ENCODE measurements at places on chromosomes 6 and 20. TPM values are rescaled to one million over a fixed set of nuclear protein-coding genes. Genes with fewer than 3 reads are reported as not detected.

Gene TSPYL4
- 42.7 TPM for total RNA-seq

DNA sequence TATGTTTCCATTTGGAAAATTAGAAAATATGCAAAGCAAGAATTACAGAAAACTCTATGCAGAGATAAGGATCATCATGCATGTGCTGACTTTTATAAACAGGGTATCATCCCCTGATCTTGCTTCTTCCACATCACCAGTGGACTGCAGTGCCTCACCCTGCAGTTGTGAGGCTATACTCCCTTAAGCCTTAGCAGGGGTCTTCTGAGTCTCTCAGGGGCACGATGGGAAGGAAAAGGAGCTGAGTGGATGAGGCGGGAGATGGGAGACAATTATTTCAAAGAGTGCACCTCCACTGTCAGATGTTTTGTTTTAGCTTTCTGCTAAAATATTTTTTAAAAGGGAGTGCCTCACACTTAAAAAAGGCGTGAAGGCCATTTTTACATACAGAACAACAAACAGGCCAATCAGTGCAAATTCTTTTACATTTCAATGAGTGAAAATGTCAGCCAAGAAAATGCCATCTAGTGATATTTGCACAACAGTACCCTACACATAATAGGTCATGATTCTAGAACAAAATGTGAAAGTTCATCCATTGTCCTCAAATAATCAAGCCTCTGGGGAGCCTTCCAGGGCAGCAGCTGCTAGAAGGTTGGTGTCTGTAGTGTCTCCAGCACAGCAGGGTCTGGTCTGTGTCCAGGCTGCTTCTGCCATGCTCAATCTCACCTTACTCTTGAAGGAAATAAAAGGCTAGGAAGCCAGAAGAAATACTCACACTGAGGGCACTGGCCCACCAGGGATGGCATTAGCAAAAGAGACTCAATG, 13.2 kb upstream of the SERPINB9 start:
- no peak for DNase-seq

DNA sequence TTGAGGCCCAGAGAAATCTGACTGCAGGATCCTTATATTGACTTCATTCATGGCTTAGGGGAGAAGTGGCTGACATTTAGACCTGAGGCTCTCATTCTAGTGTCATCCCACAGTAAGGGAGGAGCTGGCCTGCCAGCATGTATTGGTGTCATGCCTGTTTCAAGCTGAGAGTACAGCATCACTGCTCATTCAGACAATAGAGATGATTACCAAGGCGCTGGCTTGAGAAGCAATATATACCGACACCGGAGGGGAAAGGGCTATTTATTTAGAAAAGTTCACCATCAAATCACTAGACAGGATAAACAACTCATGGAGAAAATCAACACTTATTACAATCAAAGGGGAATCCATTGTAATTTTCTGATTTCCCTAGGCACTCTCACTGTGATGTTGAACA, 84.4 kb upstream of the HDAC2 start:
- no peak for DNase-seq

GRCh38 chr6:137973201-137973600, 106.1 kb downstream of the TNFAIP3 start:
- no peak for DNase-seq

Measured in right cardiac atrium (tissue), 5 donors.